Activated CD4-positive, CD25-positive, alpha-beta regulatory T cell (primary cell): ENCODE measurements at places on chromosomes 6 and 20.

GRCh38 chr6:96466147-96466863 lies 55.3 kb upstream of the UFL1 start:
- no peak for DNase-seq

GRCh38 chr6:151008425-151008824 lies 142.9 kb downstream of the MTHFD1L start:
- DNase-seq = no peak

- DNase-seq = no peak
Observed at GRCh38 chr6:4615231-4615630, 161.0 kb upstream of the CDYL start.

DNA sequence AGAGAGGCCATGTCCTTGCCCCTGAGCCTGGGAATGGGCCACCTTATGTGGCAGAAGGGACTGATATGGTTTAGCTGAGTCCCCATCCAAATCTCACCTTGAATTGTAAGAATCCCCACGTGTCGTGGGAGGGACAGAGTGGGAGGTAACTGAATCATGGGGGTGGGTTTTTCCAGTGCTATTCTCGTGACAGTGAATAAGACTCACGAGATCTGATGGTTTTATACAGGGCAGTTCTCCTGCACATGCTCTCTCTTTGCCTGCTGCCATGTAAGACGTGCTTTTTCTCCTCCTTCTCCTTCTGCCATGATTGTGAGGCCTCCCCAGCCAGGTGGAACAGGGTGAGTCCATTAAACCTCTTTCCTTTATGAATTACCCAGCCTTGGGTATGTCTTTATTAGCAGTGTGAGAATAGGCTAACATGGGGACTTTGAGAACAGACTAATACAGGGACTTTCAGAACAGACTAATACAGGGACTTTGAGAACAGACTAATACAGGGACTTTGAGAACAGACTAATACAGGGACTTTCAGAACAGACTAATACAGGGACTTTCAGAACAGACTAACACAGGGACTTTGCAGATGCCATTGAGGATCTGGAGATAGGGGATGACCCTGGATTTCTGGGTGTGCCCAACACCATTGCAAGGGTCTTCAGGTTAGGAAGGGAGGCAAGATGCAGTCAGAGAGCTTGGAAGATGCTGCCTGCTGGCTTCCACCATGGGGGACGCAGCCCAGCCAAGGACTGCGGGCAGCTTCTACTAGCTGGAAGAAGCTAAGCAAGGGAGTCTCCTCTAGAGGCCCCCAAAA lies 86.9 kb downstream of the RAMACL start:
- no peak for DNase-seq

GRCh38 chr6:15735567-15736265 lies 72.9 kb upstream of the DTNBP1 start:
- no peak for DNase-seq

DNA sequence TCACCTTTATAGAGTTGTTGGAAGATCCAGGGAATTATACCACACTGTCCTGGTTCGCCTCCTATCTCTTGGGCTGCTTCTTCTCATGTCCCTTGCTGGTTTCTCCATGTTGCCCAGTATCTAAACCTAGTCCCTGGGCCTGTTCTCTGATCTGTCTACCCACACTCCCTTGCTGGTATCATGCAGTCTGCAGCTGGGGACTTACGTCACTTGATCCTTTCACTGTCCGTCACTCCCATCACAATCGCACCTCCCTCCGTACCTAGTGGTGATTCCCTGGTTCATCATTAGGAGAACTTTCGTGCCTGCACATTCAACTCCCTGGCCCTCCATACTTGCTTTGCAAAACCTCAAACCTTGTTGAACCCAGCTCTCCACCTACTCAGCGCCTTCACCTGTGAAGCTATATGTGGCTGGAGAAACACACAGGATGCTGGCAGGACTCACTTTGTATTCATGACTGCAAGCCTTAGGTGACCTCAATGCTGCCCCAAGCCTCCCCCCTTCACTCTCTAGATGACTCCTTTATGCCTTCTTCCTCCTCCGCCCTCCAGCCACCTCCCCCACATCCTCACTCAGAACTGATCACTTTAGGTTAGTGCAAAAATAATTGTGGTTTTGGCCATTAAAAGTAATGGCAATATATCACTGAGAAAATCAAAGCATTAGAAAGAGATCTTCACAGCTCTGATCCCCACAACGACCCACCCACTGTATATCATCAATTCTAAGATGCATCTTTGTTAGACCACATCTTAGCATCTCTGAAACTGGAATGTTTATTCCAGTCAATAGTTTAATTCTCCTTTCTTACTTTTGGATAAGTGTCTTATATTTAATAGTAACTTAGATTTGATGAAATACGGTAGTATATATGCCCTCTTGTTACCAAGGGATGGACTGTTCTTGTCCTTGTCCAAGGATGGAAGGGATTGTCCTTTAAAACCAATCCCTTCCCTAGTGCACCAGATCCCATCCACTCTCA lies 26.4 kb downstream of the GDAP1L1 start:
- DNase-seq = no peak

- no peak for DNase-seq
Observed at GRCh38 chr20:15702161-15702560, 871.1 kb downstream of the KIF16B start.

- DNase-seq = no peak
Observed at GRCh38 chr6:56403745-56404144, 156.4 kb upstream of the COL21A1 start.

GRCh38 chr6:36752886-36753506 lies 55.4 kb downstream of the RAB44 start:
- no peak for DNase-seq

GRCh38 chr20:11001764-11002540 lies 328.2 kb upstream of the JAG1 start:
- no peak for DNase-seq

DNA sequence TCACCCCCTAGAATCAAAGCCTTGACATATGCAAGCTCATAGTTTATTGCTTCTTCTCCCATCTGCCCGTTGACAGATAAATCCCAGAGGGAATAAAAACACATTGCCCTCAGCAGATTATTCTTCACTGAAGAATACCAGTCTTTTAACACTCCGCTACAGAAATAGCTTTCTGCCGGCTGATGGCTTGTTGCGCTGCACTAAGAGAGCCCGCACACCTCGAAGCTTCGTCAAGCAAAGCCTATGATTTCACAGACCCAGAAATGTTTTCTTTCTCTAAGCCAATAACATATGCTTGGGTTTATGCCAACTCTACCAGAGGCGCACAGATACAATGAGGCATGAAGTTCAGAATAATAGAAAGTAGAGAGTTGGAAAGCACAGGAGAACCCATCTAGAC lies 208.9 kb upstream of the FOXQ1 start:
- DNase-seq = no peak

DNA sequence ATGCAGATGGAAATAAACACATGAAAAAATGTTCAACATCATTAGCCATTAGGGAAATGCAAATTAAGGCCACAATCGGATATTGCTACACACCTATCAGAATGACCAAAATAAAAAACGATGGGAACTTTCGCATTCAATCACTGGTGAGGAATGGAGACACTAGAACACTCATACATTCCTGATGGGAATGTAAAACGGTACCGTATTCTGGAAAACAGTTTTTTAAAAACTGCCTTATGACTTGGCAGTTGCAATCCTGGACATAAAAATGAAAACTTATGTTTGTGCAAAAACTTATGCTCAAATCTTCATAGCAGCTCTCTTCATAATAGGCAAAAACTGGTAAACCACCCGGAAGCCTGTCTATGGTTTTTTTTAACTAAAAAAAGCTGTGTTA lies 146.0 kb downstream of the CEBPB start:
- DNase-seq = no peak

DNA sequence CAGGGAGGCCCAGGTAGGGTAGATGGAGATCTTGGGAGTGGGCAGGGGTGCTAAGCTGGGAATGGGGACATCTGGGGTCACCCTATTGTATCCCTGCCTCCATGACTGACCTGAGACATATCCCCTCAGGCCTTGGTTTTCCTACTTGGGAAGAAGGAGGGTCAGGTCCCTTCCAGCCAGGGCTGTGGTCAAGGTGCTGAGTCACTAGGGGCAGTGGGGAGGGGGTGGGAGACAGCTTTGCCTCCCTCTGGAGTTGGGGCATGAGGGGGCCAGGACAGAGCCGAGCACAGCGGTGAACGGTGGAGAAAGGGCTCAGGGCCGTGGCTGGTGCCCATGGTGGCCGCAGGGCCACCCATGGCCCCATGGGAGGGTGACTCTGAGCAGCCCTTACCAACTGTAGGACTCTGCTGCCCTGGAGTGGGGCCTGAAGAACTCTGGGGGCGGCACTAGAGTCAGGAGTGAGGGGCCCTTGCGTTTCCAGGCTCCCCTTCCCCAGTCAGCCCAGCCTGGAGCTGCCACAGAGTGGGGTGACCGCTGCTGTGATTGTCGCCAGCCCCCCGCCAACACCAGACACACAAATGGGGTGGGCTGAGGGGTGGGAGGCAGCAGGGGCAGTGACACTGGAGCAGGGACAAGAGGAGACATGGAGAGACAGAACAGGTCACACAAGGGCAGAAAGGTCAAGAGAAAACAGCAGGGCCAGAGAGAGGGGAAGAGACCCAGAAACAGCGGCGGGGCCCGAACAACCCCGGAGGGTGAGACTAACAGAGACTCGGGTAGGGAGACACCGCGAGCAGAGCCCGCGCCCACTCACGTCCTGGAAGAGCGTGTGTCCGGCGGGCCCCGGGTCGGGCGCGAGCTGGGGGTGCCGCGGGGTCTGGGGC lies 576 bp downstream of the NECAB3 start:
- no peak for DNase-seq

- DNase-seq = no peak
Observed at GRCh38 chr6:127776320-127776719, 124.5 kb downstream of the THEMIS start.

DNA sequence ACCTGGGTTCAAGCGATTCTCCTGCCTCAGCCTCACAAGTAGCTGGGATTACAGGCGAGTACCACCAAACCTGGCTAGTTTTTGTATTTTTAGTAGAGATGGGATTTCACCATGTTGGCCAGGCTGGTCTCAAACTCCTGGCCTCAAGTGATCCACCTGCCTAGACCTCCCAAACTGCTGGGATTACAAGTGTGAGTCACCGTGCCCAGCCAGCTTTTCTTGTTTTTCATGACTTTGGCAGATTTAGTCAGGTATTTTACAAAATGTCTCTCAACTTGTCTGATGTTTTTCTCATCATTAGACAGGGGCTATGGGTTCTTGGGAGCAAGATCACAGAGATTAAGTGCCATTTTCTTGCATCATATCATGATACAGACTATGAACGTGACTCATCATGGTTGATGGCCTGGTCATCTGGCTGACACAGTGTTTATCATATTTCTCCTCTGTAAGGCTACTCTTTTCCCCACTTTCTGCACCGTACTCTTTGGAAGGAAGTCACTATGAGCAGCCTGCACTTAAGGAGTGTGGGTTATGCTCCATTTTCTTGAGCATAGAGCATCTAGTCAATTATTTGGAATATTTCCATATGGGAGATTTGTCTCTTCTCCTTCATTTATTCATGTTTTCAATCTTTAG lies 67.8 kb downstream of the RNF182 start:
- no peak for DNase-seq

- no peak for DNase-seq
Observed at GRCh38 chr6:140436023-140436811, 1061.8 kb upstream of the CITED2 start.

- DNase-seq = no peak
Observed at GRCh38 chr6:50815436-50816114, 3.1 kb upstream of the TFAP2B start.

GRCh38 chr6:166173281-166173951 lies 5.8 kb upstream of the TBXT start:
- no peak for DNase-seq

DNA sequence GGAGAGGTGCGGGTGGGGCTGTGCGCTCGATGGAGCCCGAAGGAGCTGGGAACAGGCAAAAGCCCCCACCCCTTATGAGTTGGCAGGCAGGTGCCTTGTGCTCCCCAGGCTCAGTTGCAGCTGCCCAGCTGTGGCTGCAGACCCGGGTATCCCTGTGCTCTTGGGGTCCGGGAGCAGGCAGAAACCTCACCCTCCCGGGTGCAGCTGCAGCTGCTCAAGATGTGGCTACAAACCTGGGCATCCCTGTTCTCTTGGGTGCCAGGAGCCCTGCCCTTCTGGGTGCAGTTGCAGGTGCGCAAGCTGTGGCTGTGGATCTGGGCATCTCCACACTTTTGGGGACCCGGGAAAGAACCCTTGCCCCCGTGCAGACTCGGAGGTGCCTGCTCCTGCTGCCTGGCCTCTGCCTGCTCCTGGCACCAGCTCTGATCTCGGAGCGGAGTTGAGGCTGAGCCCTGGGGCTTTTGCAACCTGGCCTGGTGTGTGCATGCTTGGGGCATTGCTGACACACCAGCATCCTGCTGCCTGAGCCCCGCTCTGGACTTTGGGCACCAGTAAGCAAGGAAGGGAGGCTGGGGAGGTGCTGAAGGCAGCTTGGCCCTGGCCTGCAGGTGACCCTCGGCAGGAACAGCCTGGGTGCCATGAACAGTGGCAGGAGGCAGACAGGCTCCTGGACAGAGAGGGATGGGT lies 21.6 kb downstream of the OR2J3 start:
- no peak for DNase-seq

DNA sequence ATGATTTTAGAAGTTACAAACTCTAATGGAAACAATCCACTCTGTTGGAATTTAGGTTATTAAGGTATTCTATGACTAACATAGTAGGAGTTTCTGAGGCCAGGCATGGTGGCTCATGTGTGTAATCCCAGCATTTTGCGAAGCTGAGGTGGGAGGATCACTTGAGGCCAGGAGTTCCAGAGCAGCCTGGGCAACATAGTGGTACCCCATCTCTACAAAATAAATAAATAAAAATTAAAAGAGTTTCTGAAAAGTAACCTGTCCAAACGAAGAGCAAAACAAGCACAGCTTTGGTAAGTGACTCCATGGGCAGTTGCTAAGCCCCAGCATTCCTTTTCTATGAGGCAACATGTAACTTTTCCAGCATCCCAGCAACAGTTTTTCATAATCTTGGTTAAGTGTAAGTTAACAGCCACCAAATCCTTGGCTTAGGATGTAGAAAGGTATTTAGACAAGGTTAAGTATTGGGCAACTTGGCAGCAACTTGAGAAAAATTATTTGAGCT lies 86.3 kb downstream of the SOX4 start:
- no peak for DNase-seq

DNA sequence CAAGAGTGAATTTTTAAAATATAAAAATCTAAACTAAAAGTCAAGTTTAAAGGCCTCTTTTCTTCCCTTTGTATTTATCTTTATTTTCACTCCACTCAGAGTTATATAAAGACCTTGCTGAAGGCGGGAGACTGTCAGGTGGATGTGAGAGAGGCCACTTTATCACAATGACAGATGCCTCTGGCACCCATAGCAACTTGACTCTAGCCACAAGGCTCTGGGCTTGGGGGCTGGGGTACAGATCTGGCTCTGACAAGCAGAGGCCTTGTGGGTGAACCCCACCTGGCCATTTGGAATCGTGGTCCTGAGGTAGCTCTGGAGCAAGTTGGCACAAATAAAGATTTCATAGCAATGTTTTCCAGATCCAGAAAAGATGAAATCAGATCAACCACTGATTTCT lies 417.2 kb downstream of the RFPL4B start:
- DNase-seq = no peak

- no peak for DNase-seq
Observed at GRCh38 chr6:169820358-169820757, 68.9 kb downstream of the ERMARD start.

GRCh38 chr6:14016432-14016831 lies 91.7 kb downstream of the RNF182 start:
- DNase-seq = no peak
